ENCODE measurements at places on chromosomes 1 and 21.

DNA sequence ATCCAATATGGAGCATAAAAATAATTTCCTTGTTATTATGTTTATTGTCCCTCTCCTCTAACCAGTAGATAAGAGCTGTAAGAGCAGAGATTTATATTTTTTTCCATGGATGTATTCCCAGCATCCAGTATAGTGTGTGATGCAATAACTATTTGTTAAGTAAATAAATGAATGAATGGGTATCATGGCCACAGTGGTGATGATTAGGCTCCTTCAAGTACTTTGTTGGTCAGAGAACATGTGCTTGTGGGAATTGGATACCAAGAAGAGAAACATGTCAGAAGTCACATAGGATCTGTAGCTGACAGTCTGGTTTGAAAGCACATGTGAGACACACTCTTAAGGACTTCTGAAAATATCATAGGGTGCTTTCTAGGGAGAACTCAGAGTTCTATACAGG is 588.5 kb downstream of the AGBL4 start:
- DNase-seq: no peak

DNA sequence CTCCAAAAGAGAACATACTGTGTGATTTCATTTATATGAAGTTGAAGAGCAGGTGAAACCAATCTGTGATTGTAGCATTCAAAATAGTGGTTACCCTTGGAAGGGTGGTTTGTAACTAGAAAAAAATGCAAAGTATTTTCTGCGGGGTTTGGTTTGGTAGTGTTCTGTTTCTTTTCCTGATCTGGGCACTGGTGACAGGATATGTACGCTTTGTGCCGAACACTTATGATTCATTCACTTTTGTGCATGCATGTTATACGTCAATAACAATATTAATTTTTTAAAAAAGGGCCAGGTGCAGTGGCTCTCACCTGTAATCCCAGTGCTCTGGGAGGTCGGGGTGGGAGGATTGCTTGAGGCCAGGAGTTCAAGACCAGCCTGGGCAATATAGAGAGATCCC is 63.8 kb downstream of the CD34 start:
- no peak for DNase-seq

GRCh38 chr1:111553196-111553595 is 49.8 kb upstream of the ADORA3 start:
- no peak for DNase-seq

GRCh38 chr1:99369154-99369553 is 104.9 kb downstream of the PLPPR4 start:
- no peak for DNase-seq

DNA sequence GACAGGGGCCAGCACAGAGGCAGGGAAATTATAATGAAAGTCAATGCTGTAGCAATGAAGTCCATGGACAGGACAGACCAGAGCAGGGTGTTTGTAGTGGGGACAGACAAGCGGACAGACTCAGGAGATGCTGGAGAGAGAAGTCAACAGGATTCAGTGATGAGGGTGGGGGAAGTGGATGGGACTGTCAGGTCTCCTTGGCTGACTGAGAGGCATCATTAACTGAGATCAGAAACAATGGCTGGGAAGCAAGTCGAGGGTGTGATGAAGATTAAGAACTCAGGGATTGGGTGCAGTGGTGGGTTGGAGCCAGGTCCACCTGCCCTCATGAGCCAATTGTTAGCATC is 25.5 kb downstream of the CD58 start:
- no peak for DNase-seq

DNA sequence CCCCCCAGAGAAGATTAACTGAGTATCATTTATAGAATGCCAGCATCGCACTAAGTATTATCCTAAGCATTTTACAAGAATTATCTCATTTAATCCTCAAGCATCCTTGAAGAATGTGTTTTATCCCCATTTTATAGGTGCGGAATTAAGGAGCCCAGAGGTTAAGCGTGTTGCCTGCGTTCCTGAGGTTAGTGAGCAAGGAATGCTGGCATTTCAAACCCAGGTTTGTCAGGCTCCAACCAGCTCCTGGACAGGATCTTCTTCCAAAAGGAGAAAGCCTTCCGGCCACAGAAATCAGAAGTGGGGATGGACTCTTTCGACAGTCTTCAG is 82.3 kb downstream of the SSBP3 start:
- DNase-seq: no peak

All from activated CD8-positive, alpha-beta memory T cell treated with anti-CD3 and anti-CD28 coated beads, Interleukin-2, amount 50 U/mL, for 4 hours (primary cell).